Subcutaneous preadipocyte (primary cell): ENCODE measurements at places on chromosomes 7 and 10. TPM values are rescaled to one million over a fixed set of nuclear protein-coding genes. Genes with fewer than 3 reads are reported as not detected.

AS3MT gene
- 1.2 and 1.8 TPM in 2 replicates for total RNA-seq

GSTK1 gene
- 60.8 and 77.5 TPM in 2 replicates for total RNA-seq

PDK4 gene
- 0.78 and 5.5 TPM in 2 replicates for total RNA-seq

NPFFR1 gene
- total RNA-seq: not detected in 2 replicates

AKR1C8 gene
- total RNA-seq: not detected in 2 replicates

HOXA10 gene
- total RNA-seq: 9.9 and 11.3 TPM in 2 replicates
